Fibroblast of skin of right quadriceps (primary cell): ENCODE measurements at places on chromosomes 16 and 17.

- DNase-seq, result no peak
These were observed 45.1 kb downstream of the CCT6B start for GRCh38 chr17:34916120-34916519.

GRCh38 chr17:48626245-48627117 lies at the start of gene HOXB9:
Gene HOXB9 (minus strand): TSS chr17:48626358. CDS start chr17:48626269, 89 bp downstream.
- DNase-seq, result peak; percentile 31

GRCh38 chr17:3475251-3475685 lies 529 bp upstream of the ASPA start:
- DNase-seq, result no peak

GRCh38 chr16:50563989-50564388 lies 15.8 kb downstream of the NKD1 start:
- DNase-seq, result no peak

DNA sequence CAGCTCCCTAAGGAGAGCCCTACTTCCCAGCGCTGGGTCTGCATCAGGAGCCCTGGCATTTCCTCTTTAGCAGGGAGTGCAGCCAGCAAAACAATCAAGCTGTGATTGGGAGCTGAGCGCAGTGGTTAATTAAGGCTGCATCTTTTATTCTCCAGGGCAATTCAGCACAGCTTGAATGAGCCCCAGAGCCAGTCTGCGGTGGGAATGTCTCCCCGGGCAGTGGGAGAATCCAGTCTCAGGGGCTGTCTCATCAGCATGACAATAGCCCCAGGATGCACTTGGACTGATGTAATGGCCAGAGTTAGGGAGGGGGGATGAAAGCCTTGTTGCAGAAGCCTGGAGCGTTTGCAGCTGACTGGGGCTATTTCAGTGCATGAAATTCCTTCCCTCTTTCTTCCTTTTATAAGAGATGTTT lies 292.6 kb upstream of the SOX9 start:
- peak; percentile 87 for DNase-seq

DNA sequence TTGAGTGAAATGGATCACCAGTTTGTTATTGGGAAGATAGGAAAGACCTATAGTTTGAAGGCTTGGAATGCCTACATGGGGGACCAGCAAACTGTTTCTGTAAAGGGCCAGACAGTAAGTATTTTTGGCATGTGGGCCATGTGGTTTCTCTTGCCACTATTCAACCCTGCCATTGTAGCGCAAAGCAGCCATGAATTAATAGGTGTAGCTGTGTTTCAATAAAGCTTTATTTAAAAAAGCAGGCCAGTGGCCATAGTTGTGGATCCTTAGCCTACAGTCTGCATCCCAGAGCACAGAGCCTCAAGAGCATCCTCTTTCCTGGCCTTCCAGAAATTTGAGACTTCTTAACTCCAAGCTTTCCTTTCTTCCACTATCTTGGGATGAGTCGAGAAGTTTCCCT lies 29.3 kb downstream of the ABAT start:
- no peak for DNase-seq

DNA sequence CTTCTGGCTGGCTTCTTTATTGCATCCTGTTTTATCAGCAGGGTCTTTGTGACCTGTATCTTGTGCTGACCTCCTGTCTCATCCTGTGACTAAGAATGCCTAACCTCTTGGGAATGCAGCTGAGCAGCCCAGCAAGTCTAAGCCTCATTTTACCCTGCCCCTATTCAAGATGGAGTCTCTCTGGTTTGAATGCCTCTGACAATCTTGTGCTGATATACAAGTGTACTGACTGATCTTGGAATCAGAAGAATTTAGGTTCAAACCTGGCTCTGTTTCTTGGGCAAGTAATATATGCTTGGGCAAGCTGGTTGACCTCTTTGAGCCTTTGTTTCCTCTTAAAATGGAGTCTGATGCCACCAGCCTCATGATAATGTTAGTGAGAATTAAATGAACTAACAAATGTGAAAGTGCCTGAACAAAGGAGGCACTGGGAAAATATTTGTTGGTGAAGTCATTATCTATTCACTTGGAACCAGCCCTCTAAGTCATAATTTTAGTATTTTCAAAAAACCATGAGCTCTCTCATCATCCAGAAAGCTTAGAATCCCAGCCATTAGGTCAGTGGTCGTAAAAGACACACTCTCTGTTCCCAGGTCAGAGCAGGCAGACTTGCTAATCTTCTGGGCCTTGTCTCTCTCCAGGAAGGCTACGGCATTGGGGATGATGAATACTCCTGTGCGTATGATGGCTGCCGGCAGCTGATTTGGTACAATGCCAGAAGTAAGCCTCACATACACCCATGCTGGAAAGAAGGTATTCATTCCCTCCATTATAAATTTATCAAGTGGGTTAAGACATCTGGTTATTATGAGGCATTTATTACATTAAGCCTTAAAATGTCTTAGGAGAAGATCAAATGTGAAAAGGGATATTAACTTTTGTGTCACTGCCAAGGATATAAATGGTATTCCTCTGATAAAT lies 18.1 kb upstream of the ARL2BP start:
- DNase-seq, result peak; percentile 25

GRCh38 chr16:68732741-68733399 lies 4.2 kb upstream of the CDH1 start:
- no peak for DNase-seq

DNA sequence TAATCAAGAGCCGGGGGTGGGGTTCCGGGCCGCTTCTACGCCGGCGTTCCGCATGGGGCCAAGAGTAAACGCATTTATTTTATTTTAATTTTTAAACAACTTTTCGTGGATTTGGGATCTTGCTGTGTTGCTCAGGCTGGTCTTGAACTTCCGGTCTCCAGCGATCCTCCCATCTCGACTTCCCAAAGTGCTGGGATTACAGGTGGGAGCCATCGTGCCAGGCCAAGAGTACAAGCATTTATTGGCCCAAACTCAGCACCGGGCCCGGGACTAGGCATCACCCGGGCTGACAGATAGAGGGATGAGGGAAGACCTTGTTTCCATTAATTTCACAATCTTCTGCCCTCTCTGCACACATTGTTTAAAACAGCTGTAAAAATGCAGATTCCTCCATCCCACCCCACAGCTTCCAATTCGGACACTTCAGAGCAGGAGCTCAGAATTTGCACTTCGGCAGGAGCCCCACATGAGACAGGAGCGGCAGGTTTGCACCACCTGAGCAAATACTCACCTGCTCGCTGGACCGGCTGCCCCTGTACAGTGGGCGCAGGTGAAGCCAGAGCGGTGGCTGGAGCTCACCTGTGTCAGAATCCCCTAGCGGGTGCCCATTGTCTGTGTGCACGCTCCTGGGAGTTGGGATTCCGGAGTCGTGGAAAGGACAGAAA lies 663 bp upstream of the GINS2 start:
- DNase-seq, result no peak

DNA sequence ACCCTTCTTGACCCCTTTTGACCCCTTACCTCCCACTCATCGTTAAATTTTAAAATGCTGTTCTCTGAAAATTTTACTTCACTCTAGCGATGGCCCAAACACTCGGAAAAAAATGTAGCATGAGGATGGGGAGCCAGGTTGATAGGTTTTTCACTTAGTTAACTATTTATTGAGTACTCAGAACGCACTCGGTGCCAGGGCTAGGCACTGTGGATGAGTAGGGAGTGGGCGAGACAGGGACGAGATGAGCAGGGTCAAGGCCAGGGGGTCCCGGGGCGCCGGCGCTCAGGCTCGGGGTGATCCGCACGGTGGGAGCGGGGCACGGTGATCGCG lies 392 bp downstream of the ZSCAN32 start:
- no peak for DNase-seq

DNA sequence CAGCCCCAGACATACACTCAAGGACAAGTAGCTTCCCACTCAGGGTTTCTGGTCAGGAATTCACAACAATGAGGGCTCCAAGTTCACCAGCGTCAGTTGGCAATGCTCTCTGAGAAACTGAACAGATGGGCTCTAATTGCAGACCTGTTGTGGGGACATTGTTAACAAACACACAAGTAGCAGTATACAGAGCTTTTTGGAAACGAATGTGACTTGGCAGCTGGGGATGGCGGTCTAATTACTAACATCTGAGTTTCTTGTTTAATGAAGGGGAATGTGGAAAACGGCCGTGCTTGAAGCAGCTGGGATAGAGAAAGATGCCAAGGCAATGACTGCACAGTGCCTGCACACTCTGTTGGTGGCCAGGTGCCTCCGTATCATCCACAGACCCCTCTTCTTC lies 316.1 kb upstream of the IRX3 start:
- DNase-seq, result peak; percentile 7

- DNase-seq, result peak; percentile 47
These were observed 20.0 kb upstream of the HERPUD1 start for GRCh38 chr16:56911771-56912571.

DNA sequence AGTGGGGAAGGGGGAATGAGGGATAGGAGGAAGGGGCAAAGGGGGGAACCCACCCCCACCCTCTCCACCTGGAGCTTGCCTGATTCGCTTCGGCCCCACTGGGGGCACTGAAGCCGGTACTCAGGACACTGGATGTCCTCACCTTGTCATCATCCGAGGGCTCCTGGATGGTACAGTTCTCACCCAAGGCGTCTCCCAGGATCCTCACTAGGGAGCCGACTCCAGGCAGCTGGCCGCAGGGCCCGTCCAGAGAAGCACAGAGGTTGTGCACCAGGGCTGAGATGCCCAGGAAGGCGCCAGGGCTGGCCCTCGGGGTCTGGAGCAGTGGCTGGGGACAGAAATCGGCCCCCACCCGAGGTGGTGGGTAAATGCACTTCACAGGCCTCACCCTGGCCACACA lies 92.3 kb downstream of the LITAF start:
- DNase-seq, result no peak

DNA sequence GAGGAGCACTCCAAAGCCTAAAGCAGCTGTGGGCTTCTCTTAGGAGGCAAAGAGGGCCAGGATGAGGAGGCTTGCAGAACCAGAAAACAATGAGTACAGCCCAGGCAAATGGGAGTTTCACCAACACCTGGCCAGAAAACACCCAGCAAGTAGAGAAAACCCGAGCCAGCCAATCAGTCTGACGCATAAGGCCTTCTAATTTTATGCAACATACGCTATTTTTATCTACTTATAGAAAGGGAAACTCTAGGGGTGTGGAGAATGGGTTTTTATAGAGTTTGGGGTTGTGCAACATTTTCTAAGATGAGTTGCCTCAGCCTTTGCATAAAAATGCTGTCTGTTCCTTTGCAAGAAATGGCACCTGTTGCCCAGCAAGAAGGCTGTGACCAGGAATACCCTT lies 529.0 kb upstream of the CDH5 start:
- no peak for DNase-seq

- peak; percentile 27 for DNase-seq
These were observed 7.4 kb downstream of the ACD start for GRCh38 chr16:67652578-67653127.

DNA sequence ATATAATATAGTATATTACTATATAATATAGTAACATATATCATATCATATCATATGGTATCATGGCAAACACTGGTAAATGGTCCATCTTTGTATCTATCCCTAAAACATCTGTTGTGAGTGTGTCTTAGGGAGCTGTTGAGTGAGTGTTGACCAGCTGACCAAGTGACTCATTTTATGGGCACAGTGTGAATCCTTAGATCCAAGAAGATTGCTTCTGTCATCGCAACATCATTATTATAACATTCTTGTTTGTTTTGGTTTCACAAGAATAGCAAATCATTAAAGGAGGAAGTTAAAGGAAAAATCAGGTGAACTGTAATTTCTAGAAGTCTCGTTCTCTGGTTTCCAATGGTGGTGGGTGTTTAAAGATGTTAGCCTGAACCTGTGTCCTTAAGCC lies 11.7 kb upstream of the MAF start:
- DNase-seq, result no peak

DNA sequence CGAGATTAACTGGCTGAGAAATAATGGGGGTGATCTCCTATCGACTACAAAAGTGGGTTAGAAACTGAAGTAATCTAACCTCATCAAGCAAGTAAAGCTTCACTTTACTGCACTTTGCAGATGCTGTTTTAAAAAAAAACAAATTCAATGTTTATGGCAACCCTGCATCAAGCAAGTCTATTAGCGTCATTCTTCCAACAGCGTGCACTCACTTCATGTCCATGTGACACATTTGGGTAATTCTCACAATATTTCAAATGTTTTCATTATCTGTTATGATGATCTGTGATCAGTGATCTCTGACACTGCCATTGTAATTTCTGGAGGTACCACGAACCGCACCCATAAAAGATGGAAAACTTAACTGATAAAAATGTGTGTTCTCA lies 70.8 kb downstream of the KANSL1 start:
- no peak for DNase-seq

DNA sequence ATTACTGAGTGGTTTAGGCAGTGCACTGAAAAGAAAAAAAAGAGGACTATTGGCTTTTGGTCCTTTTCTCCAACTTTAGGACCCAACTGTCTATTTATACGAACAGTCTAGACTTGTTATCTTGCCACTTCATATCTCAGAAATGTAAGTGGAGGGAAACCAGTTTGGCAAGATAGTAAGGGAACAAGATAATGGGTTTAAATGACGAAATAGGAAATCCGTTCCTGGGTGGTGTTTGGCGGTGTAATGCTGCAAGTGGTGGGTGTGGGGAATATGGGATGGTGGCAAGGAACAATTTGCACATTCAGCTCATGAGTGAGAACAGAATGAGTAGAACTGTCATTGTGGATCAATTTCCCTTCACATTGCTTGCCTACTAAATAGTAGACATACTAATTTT lies 44.7 kb downstream of the GRB7 start:
- DNase-seq, result no peak

DNA sequence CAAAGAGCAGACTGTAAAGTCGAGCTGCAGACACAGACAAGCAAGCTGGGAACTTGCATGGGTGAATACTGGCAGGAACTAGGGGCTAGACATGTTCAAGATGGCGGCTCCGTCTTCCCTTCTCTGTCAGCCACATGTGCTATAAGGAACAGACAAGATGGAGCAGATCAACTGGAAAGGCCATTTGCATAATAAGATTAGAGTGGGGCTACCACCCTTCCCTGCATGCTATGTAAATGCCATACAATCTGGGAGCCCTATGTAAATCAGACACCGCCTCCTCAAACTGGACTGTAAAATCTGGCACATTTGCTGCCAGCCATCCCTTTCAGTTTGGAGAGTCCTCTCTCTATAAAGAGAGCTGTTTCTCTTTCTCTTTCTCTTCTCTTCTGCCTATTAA lies 640.1 kb upstream of the CDH8 start:
- no peak for DNase-seq

DNA sequence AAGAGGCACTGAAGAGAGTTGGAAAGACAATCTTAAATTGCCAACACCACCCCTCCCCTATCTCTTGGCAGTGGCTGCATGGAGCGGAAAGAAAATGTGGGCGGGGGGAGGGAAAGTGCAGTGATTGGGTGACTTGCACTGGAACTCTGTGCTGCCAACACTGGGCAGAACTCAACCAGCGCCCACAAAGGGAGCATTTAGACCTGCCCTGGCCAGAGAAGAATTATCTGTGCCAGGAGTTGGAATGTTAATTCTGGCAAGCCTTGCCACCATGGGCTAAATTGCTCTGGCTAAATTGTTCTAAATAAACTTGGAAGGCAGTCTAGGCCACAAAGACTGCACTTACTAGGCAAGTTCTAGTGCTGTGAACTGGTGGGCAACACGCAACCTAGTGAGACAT lies 6.5 kb upstream of the CCL13 start:
- DNase-seq, result no peak
